ENCODE measurements at places on chromosomes 4 and X.

DNA sequence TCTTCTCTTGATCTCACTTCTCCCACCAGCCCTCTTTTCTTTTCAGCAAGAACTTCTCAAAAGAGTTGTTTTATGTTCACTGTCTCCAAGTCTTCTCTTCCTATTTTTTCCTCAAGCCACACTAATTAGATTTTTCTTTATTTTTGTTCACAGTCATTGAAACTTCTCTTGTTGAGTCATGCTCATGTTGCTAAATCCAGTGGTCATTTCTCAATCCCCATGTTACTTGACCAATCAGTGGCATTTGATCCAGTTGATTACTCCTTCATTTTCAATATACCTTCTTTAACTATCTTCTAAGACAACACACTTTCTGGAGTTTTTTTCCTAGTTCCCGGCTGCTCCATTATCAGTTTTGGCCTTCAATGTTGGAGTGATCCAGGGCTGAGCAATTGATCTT is 103.1 kb upstream of the LSM6 start:
- no peak for DNase-seq

GRCh38 chr4:87975466-87975865 is at the start of gene SPP1:
TSS of gene SPP1 (plus strand) at chr4:87975714. CDS start at chr4:87976896, 1,182 bp downstream.
- peak; percentile 76 for DNase-seq

DNA sequence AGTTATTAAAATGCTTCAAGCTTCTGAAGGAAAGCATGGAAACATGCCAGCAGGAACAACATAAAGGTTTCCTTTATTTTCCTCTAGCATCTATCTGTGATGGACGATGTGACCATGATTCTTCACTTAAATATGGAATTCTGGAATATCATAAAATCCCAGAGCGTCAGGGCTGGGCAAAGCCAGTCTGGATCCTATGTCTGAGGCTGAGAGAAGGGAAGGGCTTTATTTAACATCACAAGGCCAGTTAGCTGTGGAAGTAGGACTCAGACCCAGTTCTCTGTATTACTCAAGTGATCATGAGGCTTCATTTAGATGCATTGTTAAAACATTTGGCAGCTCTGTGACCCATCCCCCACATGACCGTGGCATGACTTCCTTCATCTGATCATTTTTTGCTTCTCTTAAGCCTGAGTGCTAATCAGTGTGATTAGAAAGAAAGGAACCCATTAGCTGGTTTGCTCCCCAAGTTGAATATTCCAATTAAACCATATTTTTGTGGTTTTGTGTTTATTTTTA is 40.9 kb upstream of the EOLA2 start:
- no peak for DNase-seq

DNA sequence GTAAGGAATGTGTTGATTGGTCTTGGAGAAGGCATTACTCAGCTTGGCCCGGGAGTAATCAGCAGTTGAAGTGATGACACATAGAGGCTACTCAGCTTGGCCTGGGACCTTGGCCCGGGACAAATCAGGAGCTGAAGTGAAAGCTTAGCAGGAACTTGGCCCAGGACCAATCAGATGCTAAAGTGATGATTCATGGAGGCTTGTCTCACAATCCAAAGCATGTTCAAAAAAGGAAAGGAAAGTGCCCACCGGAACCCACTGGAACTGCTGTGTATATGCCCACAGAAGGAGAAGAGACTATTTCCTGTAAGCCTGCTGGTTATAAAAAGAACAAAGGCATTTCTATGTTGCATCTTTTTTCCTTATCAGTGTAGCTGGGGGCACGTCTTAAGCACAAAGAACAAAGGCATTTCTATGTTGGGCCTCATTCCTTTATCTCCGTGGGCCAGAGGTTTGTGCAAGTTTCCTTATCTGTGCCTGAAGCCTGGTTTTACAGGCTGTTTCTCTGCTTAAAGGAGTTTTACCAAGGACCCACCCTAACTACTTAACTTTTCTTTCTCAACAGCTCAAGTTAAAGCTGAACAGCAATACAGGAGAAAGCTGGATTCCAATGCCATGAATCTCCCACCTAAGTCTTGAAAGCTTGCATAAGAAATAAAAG is 1176.7 kb downstream of the NLGN4X start:
- no peak for DNase-seq

DNA sequence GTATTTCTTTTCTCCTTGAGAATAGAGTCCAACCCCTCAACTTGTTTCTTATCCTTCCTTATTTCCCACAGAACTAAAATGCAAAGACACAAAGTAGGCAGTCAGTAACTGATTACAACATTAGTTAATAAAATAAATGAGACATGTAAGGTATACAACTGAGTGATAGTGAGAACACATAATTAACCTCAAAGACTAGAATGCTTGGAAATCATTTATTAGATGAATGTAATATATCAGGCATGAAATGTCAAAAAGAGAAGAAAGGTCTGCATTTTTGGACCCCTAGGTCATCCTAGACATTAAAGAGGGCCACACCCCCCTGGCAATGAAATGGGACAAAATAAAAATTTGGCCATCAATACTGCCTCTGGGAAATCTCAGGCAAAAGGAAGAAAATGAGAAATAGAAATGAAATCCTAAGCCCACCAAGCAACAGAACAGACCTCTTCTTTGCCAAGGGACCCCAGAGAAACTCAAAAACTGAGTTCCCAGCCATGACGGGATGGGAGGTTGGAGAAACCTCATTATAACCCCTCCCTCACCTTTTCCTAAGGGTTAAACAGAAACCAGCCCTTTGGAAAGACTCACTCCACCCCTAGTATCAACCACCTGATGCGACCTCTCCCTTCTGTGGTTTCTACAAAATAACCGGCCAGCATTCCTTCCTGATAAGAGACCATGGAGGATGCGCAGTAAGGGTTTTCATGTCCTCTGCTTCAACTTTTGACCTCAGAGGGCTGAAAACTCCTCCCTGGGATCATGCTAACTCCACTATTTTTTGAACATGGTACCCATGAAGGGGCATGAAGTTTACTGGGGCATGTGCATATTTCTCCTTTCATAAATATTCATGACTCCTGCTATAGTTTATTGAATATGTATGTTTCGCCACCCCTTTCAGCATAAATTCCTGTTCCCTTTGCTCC is 90.0 kb upstream of the EXOC1L start:
- DNase-seq = no peak

DNA sequence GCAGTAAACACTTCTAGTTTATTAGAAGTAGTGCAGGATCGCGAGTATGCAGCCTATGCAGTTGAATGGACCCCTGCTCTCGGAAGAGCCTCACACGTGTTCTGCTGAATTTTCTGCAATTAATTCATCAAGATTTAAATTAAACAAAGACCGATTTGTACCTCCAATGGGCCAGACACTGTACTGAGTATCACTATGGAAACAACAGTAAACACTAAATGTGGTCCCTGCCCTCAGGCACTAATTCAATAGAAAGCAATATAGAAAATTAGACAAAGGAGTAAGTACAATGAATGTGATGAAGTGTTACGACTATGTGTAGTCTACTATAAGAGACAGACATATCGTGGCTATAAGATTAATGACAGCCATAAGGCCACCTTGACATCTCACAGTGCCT is 740.3 kb upstream of the FRG1 start:
- no peak for DNase-seq

GRCh38 chrX:8811611-8812010 is 10.4 kb upstream of the FAM9A start:
- DNase-seq = no peak

DNA sequence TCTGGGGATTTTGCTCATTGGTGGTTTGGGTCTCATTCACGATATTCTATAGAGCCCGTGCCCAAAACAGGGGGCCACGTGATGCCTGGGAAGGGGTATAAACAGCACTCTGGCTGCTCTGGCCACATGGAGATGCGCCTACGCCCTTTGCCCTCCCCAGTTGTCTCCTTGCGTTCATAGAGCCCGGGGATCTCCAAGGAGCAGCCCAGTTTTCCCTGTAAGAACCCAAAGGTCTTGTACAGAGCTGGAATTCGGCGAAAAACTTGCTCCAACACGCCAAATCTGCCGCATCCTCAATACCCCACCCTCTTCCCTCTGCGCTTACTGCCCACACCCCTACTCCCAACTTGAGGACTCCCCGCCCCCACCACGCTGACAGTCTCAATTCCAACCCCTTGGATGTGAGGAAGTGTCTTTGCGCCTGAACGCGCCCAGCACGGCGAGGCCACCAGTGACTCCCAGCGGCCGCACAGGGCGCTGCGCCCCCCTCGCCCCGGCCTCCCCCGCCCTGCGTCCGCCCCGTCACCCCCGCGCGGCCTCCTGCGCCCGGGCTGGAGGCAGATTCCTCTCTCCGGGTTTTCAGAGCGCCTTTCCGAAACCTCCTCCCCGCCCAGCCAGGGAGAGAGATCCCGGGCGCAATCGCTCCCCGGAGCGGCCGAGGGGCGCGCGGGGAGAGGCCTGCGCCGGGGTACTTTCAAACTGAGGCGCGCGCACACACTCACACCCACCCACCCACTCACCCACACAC is at the start of gene NHS:
NHS (plus strand) TSS at position 582 of the 748 bp plus-strand sequence. CDS start 558 bp downstream, outside the sequence.
- DNase-seq = peak; percentile 67

GRCh38 chrX:73817393-73818199 is 254.6 kb downstream of the CHIC1 start:
- no peak for DNase-seq

DNA sequence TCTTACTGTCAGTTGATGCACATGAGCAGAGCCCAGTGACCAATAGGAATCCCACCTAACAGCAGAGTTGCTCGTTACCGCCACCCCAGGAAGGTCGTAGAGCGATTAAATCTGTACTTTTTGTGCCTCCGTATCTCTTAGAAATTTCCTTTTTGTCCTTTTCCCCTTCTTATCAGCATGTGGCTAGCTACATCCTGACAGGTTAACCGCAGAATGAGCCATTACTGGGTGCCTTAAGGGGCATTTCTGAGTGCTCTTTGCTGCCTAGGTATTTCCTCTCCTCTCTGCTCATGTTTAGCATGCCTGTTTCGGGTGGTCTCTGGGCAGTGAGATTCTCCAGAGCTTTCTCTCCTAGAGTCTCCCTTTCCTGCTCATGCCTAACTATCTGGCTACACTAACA is 530.5 kb downstream of the FAM133A start:
- no peak for DNase-seq

DNA sequence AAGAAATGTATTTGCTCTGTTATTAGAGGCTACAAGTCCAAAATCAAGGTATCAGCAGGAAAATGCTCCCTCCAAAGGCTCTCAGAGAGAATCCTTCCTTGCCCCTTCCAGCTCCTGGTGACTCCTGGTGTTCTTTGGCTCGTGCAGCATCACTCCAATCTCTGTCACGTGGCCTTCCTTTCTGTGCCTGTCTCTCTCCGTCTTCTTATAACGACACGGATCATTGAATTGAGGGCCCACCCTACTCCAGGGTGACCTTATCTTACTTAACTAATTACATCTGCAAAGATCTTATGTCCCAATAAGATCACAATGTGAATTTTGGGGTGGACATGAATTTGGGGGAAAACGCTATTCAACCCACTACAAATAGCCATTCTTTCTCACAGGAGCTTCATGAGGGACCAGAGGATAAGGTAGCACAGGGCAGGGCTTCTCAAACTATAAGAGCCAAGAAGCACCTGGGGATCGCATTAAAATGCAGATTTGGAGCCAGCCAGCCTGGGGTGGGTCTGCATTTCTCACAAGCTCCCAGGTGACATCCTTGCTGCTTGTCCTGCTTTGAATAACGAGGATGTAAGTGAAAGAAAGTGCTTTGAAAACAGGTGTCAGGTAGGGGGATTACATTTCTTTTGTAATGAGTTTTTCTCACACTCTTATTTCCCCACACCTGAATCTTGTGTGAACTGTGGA is 41.9 kb upstream of the APLN start:
- no peak for DNase-seq

GRCh38 chr4:22897520-22898108 is 204.9 kb downstream of the GBA3 start:
- DNase-seq = peak; percentile 34

DNA sequence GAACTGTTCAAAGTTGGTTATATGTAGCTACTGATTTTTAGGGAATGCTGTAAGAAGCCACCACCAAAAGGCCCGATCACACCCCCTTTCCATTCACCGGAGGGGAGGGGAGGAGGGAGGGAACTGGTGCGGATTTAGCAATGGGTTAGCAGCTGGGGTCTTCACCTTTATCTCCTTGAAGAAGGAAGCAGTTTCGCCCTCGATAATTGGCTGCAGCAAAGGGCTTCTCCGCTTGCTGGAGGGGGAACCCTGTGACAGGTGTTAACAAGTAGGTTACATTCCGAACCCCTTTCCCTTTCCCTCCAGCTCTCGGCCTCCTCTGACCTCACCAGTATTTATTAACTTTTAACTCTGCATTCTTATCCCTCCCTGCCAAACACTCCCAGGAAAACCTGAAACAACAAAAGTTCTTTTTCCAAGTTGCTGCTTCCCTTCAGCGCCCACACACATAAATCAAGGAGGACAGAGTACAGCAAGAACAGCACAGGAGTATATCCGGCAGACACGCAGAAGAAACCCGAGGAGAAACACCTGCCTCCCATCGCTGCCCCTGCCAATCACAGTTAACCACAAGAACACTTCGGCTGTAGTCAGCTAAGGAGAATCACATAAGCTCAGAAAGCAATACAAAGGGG is 39.8 kb upstream of the NAP1L5 start:
- no peak for DNase-seq

DNA sequence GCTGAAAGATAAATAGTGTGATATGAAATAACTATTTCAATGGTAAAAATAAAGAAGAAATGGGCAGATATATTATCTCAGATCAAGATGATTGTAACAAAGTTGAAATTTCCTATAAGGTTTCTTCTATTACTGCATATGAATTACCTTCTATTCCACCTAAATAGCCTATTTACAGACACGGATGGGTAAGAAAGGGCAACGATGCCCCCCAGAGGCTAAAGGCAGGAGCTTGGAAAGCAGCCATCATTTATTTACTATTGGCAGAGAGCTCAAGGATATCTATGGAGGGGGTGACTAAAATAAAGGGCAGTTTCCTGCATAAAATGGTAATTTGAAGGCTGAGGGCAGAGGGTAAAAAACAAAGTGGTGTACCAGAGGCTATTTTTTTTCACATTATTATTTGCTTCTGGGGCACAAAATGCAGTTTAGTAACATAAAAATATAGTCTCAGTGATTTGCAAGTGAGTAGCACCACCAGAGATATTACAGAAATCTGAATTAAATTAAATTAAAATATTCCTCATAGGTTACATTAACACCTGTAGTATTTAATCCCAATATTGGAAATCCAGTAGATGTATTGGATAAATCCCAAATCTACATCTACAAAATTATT is 123.1 kb downstream of the BTC start:
- DNase-seq = peak; percentile 9

DNA sequence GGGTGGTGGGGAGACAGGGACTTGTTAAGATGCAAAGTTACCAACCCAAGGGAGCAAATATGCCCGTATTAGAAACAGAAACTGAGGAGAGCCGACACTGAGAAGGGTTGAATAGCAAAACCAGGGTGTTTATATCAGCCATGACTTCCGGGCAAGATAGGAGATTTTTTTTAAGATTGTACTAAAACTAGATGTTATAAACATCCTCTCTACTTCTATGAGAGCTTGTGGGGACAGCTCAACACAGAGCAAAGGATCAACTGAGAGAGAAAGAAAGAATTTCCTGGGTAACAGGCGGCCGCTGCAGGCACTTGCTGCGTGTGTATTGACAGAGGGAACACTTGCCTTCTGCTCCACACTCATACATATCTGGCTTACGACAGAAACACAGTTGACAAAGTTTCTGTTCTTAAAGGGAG is 49.1 kb upstream of the FBXW7 start:
- no peak for DNase-seq
